ENCODE measurements at places on chromosomes 13 and 19.

GRCh38 chr13:42996584-42996983 is 4.5 kb upstream of the EPSTI1 start:
- DNase-seq, result no peak

- no peak for DNase-seq
These were observed 29.6 kb downstream of the PPP5C start for GRCh38 chr19:46376241-46377153.

DNA sequence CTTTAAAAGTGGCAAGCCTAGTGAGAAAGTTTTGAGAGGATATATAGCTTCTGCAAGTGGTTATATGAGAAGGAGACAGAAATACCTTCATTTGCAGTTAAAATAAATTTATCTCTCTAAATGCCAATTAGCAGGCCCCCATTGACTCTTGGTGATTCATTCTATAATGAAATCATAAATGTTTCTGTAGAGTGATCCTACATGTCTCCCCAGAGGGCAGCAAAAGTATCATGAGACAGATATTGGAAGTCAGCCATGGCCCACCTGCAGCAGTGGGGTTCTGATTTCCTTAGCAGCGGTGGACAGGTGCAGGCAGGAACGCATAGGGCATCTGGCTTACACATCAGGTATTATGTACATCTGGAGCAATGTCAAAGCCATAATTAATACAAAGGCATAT is 385.4 kb upstream of the SLC10A2 start:
- DNase-seq, result no peak

- DNase-seq, result no peak
These were observed 102.3 kb upstream of the POSTN start for GRCh38 chr13:37700887-37701286.

DNA sequence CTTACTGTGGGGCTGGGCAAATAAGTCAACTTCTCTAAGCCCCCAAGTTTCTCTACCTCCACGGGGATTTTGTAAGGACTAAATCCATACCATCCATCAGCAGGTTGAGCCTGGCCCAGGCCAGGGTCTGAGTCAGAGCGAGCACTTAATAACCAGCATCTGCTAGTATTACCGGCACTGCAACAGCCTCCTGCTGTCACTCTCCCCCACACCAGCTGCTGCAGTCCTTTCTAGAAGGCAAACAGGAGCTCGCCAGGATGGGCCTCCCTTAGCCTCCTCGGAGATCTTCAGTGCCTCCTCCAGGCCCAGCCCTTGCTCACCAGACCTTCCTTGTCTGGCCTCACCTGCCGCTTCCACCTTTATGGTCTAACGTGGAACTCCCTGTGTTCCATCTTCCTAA is 3.2 kb downstream of the NAPA start:
- no peak for DNase-seq

GRCh38 chr13:100387416-100387815 is 201.2 kb downstream of the GGACT start:
- DNase-seq, result no peak

GRCh38 chr19:31801611-31802010 is 452.4 kb upstream of the TSHZ3 start:
- no peak for DNase-seq

DNA sequence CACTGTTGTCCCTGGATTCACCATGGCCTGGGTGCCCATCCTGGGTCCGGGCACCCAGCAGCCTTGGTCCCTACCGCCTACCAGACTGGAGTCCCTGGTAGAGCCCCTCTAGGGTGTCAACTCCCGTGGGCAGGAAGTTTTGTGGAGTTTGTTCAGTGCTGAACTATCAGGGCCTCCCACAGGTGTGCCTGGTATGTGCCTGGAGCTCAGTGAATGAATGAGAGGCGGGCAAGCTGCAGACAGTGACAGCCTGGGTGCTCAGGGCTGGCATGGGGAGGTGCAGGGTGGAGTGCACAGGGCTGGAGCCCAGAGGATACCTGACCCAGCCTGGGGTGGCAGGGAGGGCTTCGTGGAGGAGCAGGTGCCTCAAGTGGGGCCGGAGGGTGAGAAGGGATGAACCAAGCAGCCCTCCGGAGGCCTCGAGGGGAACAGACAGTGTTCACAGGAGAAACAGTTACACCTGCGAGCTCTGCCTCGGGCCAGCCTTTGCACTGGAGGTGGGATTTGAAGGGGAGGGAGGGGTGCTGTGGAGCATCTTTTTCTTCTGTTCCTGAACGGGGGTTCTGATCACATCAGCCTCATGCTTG is 29.6 kb downstream of the PAK4 start:
- no peak for DNase-seq

- DNase-seq, result no peak
These were observed 16.2 kb downstream of the NUFIP1 start for GRCh38 chr13:44972956-44973581.

- no peak for DNase-seq
These were observed 167.1 kb downstream of the FGF9 start for GRCh38 chr13:21837841-21838551.

- DNase-seq, result no peak
These were observed 870 bp upstream of the UNC13A start for GRCh38 chr19:17688853-17689595.

- DNase-seq, result no peak
These were observed 14.0 kb downstream of the ELL start for GRCh38 chr19:18507727-18508440.

DNA sequence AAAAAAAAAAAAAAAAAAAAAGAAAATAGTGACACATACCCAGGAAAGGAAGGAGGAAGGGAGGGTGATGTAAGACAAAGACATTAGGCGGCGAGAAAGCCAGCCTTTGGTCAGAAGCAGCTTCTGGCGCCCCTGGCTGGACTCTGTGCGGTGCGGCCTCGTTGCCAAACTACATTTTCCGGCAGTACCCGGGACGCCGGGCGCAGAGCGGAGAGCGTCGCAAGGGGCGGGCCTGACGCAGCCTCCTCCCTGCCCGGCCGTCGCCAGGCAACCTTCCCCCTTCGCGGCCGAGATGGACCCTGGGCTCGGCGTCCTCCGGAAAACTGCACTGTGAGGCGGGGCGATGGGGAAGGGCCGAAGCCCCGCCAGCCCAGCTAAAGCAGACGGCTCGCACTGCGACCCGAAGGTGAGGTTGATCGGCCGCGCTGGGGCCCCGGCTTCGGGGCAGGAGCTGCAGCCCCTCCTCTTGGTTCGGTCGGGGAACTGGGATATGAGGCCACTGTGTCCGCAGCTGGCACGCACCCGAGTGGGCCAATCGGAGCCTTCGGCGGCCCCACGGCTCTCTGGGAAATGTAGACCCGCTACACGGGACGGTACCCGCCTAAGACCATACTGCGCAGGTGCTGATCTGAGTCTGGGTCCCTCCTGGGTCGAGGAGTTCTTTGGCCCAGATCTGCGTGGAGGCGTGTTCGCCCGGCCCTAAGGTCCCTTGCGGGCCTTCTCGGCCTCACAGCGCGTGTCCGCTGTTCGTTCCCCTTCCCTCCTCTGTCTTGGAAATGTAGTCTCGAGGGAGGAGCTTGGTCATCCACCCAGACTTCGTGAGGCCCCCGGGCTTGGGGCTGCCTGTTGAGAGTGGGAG is 2.3 kb upstream of the MZF1 start:
- DNase-seq, result peak; percentile 72

- DNase-seq, result no peak
These were observed 2.6 kb upstream of the ZNF486 start for GRCh38 chr19:20164456-20164855.

- no peak for DNase-seq
These were observed 61.0 kb downstream of the SHISA2 start for GRCh38 chr13:25990801-25991200.

- peak; percentile 59 for DNase-seq
These were observed 2.8 kb upstream of the LENG1 start for GRCh38 chr19:54162241-54162805.

DNA sequence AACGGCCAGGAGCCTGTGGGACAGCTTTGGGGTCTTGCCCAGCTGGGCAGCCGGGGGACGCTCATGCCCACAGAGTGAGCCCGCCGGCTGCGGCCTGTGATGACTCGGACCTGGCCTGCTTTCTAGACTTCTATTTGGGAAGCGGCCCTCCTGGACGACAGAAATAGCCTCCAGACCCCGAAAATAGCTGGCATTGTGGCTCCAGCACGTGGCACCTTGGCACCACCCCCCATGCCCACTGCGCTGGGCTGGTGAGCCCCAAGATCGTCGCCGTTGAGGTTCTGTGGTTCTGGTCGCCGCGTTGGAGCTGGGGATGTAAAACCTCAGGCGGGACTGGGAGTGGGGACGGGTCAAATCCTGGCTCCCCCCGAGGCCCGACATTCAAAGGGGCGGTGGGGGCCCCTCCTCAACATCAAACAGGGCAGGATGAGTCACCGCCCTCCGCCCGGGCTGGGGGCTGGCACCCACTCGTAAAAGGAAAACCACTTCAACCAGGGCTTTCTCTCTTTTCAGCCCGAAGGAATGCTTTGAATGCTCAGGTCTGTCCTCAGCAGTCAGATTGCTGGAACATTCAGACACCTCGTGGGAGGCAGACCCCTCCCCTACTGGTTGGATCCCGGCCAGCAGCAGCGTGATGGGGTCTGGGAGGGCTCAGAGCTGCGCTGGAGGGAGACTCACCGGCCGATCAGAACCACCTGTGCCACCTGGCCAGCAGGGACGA is 42.1 kb downstream of the GADD45B start:
- DNase-seq, result no peak

DNA sequence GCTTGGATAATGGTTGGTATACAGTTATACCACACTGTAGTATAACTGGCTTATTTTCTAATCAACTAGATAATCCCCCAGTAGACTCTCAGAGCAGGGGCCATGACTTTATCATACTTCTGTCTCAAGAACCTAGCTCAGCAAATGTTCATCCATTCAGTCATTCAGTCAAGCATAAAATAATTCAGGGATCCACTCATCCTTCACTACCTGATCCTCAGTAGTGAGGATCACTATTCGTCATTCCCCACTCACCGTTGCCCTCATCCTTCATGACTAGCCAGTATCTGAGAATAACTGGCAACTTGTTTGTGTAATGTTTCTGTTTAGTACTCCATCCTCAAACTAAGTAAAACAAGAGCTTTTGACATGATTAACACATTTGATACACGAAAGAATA is 77.6 kb downstream of the TSC22D1 start:
- no peak for DNase-seq

DNA sequence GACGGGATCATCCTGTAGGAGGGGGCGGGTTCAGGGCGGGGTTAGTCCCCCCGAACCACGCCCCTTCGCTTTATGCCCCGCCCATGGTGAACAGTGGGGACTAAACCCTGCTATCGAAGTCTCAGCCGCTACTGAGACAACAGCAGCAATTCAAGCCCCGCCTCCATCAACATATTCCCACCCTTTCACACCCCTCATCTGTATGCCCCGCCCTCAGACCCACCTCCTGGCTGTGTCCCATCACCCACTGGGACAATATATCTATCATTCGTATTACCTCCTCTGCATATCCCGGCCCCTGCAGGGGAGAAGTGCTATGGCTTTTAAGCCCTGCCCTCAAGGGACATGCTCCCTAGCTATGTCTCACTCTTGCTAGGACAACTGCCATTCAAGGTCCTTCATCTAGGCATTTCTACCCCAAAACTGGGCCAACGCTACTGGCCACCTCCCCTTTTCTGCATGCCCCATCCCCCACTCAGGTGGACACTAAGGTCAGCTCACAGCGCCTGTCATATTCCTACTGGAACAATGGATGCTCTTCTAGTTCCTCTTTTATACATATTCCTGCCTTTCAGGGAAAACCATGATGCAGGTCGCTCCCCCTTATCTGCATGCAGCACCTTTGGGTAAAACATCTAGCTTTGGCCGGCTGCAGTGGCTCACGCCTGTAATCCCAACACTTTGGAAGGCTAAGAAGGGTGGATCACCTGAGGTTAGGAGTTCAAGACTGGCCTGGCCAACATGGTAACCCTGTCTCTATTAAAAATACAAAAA is 11.9 kb downstream of the LRFN1 start:
- DNase-seq, result no peak

DNA sequence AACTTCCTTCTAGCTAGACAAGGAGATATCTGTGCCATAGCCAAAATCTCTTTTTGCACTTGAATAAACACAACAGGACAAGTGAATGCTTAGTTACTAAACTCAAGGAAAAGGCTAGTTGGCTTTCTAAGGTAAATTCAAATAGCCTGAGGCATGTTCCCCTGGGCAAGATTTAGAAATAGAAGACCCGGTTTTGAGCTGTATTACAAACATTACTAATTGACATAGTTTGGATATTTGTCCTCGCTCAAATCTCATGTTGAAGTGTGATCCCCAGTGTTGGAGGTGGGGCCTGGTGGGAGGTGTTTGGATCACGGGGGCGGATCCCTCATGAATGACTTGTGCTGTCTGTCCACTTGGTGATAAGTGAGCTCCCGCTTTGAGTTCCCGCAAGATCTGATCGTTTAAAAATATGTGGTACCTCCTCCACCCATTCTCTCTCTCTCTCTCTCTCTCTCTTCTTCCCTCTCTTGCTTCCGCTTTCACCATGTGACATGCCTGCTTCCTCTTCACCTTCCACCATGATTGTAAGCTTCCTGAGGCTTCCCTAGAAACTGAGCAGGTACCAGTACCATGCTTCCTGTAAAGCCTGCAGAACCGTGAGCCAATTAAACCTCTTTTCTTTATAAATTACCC is 3.9 kb upstream of the KBTBD6 start:
- no peak for DNase-seq

GRCh38 chr19:53977991-53978731 is 13.3 kb upstream of the CACNG6 start:
- no peak for DNase-seq

GRCh38 chr13:19984430-19985218 is 26.1 kb downstream of the ZMYM2 start:
- no peak for DNase-seq

DNA sequence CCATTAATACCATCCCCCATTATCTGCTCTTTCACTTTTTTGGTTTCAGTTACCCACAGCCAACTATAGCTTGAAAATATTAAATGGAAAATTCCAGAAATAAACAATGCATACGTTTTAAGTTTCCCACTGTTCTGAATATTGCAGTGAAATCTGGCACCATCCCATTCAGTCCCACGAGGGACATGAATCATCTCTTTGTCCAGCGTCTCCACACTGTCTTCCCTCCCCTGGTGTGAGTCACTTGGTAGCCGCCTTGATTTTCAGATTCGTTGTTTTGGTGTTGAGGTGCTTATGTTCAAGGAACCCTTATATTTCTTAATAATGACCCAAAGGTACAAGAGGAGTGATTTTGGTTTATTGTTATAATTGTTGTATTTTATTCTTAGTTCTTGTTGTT is 246.1 kb downstream of the DCT start:
- no peak for DNase-seq

- no peak for DNase-seq
These were observed at the start of gene TYROBP for GRCh38 chr19:35908010-35908441. Gene TYROBP (minus strand): TSS chr19:35908295. CDS start chr19:35908228, 67 bp downstream.
